ENCODE measurements at places on chromosomes 5 and 9.

- DNase-seq = no peak
Measured at GRCh38 chr5:173291722-173292658, 36.2 kb downstream of the STC2 start.

GRCh38 chr5:89981878-89982773 is 427.4 kb downstream of the CETN3 start:
- DNase-seq = no peak

GRCh38 chr5:131221888-131222287 is 42.0 kb upstream of the CDC42SE2 start:
- no peak for DNase-seq

- peak; percentile 17 for DNase-seq
Measured at GRCh38 chr9:89808076-89808755, 203.4 kb downstream of the GADD45G start.

- DNase-seq = no peak
Measured at GRCh38 chr5:138649316-138649720, 74.1 kb upstream of the HSPA9 start.

GRCh38 chr9:136618580-136619547 is 43.9 kb upstream of the EGFL7 start:
- DNase-seq = peak; percentile 75

DNA sequence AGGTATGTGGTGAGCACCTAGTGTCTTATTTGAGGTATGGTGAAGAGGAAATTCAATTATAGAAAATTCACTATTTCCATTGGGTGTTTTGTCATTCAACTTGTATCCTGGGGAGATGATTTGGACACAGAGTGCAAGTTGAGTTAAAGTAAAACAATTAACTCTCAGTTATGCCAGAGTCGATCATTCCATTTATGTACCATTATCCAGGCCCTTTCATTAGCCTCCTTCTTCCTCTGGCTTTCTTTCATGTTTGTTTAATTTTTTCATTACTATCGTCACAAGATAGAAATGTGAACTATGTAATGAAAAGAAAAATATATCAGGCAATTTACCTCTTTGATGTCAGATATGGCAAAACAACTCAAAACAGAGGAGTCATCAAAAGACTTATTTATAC is 1347.2 kb upstream of the NUDT12 start:
- no peak for DNase-seq

GRCh38 chr5:7391814-7392692 is 3.9 kb upstream of the ADCY2 start:
- DNase-seq = peak; percentile 30

GRCh38 chr9:113941056-113941455 is 64.9 kb downstream of the ZNF618 start:
- DNase-seq = no peak

- no peak for DNase-seq
Measured at GRCh38 chr9:82490019-82490499, 501.5 kb downstream of the SPATA31D1 start.

DNA sequence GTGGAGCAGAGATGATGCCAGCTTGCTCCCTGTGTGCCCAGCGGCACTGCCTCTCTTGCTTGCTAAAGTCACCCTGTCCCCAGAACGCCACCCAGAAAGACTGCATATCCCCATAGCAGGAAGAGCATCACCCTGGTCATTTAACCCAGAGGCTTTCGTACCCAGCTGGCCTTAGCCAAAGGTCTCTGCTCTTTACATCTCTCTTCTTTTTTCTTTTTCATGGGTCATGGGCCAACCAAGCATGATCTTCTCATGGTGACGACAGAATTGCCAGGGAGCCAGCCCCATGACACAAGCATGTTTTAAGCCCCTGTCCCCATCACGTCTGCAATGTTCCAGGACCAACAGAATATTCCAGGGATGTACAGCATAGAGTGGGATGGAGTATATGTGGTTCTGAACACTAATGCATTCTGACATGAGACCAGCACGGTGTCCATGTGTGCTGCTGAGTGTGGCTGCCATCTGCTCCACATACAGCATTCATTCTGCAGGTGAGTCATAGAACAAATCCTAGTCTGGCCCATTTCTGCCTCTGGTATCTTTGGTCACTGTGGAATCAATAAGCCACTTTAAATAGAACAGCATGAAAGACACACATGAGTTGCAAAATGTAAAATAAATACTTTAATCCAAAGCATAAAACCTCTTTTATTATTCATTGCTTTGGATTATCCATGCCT is 203.0 kb downstream of the MED10 start:
- DNase-seq = no peak

DNA sequence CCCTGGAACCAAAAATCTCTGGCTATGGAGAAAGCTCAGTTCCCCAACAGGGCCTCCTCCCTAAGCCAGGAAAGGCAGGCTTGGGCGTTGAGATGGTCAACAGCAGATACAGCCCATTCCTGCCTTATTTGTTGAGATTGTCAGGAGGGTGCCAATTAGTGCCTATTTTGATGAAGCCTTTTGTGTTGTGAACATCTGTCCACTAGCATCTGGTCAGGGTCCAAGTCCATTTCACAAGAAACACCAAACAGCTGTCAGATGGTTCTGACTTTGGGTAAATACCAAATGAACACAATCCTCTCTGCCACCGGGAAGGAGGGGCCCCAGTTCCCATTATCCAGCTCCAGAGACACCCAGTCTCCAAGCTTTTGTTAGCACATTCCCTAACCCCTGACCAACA is 19.9 kb downstream of the SEMA6A start:
- DNase-seq = no peak

DNA sequence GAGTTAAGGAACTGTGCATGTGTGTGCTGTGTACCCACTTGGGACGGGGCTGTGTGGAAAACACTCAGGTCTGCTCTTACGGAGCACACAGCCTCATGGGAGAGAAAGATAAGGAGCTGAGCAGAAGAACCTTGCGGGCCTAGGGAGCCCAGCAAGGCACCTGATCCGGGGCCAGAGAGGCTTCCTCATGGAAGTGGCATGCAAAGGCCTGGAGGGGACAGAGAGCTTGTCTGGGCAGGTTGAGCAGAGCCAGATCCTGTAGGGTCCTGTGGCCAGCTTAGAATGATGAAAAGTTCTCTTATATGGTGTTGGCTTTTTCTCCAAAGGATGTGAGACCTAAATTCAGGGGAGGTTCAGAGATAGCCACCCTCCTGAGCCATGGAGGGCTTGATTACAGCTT is 45.2 kb downstream of the NEK6 start:
- DNase-seq = no peak

GRCh38 chr5:132667761-132668705 is 5.8 kb upstream of the IL4 start:
- no peak for DNase-seq

DNA sequence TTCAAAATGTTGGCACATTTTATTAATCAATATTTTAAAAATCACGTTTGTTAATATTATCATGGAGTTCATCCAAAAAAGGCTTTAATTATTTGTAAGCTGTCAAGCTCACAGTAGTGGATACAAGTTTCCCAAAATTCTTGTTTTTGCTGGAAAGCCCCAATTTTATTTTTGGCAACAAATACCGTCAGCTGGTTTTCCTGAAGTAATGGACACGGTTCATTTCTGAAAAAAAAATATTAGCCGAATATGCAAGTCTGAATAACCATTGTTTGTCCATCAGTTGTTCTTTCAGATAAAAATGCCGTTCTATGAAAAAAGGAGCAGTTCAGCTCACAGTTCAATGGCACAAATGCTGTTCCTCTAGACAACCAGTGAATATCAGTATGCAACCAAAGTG is 101.5 kb upstream of the RAI14 start:
- DNase-seq = no peak

DNA sequence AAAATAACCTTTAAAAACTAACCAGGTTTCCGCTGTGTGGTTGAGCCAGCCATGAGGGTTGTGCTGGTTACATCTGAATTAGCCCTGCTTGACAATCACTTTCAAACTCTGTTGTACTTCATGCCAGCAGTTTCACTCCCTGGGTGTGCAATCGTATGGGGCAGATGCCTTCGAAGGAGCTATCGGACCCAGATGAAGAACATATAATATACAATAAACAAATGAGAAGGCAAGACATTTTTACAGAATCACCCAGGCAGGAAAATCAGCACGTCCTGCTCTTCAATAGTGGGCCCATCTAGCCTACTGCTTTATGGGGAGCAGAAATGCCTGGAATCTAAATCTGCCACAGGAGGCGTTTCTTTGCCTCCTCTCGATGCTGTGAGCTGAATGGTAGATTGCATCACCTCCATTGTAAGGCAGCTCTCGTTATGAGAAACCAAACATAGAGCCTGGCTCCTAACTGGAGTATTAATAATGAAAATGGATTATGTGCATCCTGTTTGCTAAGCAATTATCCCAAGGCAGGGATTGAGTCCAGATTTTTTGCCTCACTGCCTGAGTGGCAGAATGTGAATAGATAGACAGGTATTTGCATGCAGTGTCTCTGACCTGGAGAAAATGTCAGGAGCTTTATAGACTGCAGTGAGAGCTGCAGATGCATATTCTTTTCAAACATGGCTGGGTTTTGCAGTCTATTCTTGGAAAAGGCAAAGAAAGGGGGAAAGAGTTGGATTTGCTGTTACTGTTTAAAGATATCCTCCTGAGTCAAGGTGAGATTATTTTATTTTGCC is 143.3 kb upstream of the SMARCA2 start:
- no peak for DNase-seq

DNA sequence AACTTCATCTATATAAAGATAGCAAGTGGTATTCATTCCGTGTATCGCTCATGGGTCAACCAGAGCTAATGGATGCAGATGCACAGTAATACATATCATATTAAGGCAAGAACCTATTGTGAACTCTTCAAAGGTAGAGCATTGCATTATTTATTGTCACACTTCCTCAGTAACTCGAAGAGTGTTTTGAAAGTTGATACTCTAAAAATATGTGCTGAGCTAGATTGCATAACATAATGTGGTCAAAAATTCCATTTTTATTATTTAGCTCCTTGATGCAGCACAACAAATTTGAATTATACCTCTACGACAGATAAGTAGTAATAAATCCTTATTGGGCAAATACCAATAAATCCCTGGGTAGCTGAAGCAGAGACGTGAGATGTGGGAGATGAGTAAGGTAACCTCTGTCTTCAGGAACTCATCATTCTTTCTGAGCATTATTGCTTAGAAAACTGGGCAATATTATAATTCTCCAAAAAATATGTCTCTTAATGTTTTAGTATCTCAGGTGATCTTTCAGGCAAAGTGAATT is 70.3 kb downstream of the CDH18 start:
- no peak for DNase-seq

DNA sequence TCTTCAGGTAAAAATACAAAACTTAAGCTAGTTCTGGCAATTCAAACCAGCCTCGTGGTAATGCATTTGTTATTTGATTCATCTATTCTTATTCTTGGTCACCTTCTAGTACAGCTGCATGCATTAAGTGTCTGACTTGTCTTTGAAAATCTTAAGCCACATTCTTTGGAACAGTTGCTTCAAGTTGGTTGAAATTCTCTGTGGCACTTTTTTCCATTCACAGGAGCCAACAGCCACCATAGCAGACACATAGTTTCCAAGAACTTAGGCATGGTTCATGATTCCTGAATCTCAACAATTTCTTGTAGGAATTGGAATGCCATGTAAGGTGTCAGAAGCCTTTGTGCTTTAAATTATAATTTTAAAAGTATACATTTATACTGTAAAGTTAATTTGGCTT is 47.4 kb upstream of the MEF2C start:
- DNase-seq = no peak

DNA sequence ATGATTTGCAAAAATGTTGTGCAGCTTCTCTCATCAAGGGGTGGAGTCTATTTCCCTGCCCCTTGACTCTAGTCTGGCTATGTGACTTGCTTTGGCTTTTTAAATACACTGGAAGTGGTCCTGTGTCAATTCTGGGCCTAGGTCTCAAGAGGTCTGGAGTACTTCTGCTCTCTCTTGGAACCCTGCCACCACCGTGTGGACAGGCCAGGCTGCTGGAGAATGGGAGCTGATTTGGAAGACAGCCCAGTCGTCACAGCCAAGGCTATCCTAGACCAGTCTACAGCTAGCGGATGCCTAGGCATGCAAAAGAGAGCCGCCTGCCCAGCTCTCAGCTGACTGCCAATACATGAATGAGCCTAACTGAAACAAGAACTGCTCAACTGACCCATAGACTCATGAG is 56.7 kb upstream of the CLINT1 start:
- DNase-seq = peak; percentile 50

DNA sequence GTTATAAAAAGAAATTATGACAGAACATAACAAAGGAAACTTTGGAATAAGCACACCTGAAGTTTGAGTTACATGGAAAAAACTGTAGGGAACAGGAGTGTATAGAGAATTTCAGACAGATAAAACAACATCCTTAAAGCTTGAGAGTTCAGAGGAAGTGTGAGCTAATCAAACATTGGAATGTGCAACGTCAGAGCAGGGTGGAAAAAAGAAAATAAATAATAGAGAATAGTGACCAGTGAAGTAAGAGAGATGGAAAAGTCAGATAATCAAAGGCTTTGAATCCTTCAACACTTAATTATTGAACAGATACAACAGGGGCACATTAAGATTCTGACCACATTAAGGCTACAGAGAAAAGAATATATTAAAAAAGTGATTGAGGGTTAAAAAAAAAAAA is 128.5 kb upstream of the CDH10 start:
- no peak for DNase-seq

DNA sequence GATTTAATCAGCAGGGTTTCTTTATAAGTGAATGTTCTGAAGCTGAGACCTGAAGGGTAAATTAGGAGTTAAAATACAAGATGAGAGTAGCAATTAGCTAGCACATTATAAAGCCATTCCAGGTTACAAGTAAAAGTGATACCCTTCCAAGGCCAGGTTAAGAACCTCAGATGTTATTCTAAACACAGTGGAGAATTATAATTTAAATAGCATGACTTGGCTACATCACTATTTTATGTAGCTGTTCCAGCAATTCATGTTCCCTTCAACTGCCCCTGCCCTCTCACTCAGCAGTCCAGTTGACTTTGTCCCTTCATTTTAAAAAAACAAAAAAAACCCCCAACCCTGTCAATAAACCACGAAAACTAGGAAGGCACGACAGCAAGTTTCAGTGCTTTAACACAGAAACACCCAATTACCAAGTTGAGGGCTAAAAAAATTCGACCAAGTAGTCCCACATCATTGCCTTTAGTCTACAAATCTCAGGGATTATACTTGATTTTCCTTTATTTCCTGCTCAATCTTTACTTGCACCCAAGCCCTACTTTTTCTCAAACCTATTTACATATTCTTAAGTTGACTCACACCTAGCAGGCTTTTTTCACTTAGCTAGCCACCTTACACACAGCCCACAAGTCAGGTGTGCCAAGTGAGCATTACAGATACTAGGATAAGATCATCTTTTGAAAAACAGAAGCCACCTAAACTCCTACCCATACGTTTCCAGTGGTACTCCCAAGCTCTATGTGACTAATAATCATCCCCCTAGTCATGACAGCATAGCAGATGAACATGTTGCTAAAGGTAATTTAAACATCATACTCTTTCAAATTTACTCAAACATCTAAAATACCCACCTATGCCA is 3.4 kb downstream of the RPL37 start:
- no peak for DNase-seq

- no peak for DNase-seq
Measured at GRCh38 chr9:125850763-125851162, 103.6 kb downstream of the PBX3 start.

All from hematopoietic multipotent progenitor cell treated with erythropoietin and hydrocortisone succinate and interleukin-3 and kit ligand, for 4 days (in vitro differentiated cells).